ENCODE measurements at places on chromosomes 3 and 15. TPM values are rescaled to one million over a fixed set of nuclear protein-coding genes. Genes with fewer than 3 reads are reported as not detected.

The SLC6A1 gene
- total RNA-seq: 2.1 TPM

The CP gene
- 8.1 TPM for total RNA-seq

The MRPL3 gene
- 47.7 TPM for total RNA-seq

The SOX2 gene
- total RNA-seq: not detected

The CRYGS gene
- total RNA-seq: 1.8 TPM

The PLA2G4F gene
- 0.48 TPM for total RNA-seq

The ZNF80 gene
- total RNA-seq: not detected

The CFAP92 gene
- total RNA-seq: 0.27 TPM

The SI gene
- total RNA-seq: not detected

The DGKG gene
- 48.7 TPM for total RNA-seq

The FGF7 gene
- total RNA-seq: 7.2 TPM

GRCh38 chr3:34634939-34635338, 836.5 kb downstream of the PDCD6IP start:
- no peak for DNase-seq

- DNase-seq: no peak
Measured at GRCh38 chr15:81532001-81532400, 158.0 kb upstream of the TMC3 start.

DNA sequence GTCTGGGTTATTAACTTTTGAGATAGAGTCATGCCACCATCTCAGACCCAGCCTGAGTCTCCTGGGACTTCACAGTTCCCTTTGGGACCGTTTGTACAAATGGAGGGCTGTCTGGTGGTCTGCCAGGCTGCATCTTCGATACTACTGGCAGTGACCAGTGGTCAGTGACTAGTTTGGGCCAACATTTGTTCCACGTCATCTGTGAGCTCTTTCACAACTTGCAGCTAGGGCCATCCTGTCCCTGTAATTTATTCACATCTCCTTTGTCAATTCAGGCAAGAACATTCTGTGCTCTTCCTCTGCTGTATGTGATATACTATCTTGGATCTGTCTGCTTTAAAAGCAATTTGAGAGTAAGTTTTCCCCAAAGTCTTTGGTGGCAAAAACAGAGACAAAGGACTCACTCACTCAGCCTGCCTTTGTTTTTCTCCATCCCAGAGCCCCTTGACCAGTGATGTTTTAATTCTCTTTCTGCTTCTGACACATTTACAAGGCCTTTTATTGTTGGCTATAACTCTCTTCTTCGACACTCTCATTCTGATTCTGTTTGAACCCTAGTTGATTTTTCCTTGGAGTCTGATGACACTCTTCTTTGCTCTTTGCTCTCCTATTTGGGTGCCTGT, 353.4 kb downstream of the EPHB1 start:
- DNase-seq: peak; percentile 27

- no peak for DNase-seq
Measured at GRCh38 chr3:184716622-184717398, 4.9 kb upstream of the MAGEF1 start.

DNA sequence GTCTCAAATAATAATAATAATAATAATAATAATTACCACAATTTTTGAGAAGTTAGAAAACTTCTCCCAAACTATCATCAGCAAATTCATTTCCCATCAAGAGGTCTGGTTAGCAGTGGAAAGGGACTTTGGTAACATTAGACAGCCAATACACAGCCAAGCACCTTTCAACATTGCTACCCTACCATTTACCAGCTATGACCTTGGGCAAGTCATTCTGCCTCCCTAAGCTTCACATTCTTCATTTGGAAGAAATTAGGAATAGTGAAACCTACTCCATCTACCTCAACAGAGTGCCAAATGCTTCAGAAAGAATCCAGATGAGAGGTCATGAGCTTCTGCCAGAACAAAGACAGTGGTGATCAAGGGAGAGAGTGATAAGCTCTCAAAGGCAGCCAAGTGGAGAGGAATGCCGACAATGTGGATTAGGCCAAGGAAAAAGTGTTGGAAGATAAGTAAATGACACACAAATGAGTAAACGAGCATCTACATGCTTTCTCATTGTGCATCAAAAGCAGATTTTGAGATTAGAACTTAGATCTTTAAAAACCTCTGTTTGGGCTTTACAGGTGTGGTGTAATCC, 42.9 kb upstream of the LPP start:
- no peak for DNase-seq

GRCh38 chr15:76239786-76240185, 71.5 kb downstream of the ETFA start:
- DNase-seq: no peak

GRCh38 chr3:130746246-130747039, at the start of gene PIK3R4:
TSS of gene PIK3R4 (minus strand) at chr3:130746829. CDS start at chr3:130745218, 1,611 bp downstream.
- DNase-seq: peak; percentile 97

- no peak for DNase-seq
Measured at GRCh38 chr3:176970770-176971169, 226.5 kb downstream of the TBL1XR1 start.

DNA sequence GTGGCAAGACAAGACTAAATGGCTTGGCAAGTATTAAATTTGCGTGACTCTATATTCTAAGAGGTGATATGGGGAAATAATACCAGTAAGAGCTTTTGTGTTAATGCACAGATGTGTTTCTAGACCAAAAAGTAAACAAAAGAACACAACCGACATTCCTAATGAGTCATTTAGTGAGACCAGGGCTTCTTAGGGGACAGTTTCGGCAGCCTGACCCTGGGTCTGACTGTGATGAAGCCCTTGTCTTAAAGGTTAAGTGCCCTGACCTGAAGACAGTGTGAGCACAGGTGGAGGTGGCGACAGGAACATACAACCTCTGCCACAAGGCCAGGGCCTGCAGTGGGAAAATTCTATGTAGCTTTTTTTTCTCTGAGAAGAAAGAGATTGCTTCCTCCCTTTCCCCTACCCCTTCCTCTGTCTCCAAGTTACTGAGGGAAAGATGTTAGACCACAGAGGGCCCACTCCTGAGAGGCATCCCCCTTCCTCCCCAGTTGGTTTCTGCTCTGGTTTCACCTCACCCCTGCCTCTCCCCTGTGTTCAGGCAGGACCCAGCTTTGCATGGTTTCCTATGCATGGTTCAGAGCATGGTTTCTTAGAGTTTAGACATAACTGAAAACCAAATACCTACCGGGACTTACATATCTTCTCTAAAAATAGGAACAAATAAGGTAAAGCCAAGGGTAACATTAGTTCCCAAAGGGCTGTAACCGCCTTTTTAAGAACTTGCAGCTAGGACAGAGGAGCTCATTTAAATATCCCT, 24.8 kb upstream of the CMTM7 start:
- no peak for DNase-seq

GRCh38 chr15:66138892-66139590, 114.5 kb downstream of the MEGF11 start:
- no peak for DNase-seq

GRCh38 chr15:82003916-82004315, 41.9 kb downstream of the MEX3B start:
- DNase-seq: no peak

DNA sequence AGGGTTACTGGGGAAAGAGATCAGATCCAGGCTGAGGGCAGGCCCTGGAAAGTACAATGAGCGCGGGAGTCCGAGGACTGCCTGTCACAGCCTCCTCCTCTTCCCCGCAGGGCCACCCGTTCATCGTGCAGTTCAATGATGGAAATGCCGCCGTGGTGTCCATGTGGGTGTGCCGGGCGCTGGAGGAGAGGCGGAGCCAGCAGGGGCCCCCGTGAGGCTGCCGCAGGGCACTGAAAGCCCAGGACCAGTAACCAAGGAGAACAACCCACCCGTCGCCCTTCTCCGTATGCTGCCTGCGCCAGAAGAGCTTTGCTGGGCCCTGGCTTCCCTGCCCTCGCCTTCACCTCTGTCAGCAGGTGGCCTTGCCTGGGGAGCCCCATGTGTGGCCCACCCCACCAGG, 18.8 kb upstream of the SKOR1 start:
- DNase-seq: peak; percentile 74

DNA sequence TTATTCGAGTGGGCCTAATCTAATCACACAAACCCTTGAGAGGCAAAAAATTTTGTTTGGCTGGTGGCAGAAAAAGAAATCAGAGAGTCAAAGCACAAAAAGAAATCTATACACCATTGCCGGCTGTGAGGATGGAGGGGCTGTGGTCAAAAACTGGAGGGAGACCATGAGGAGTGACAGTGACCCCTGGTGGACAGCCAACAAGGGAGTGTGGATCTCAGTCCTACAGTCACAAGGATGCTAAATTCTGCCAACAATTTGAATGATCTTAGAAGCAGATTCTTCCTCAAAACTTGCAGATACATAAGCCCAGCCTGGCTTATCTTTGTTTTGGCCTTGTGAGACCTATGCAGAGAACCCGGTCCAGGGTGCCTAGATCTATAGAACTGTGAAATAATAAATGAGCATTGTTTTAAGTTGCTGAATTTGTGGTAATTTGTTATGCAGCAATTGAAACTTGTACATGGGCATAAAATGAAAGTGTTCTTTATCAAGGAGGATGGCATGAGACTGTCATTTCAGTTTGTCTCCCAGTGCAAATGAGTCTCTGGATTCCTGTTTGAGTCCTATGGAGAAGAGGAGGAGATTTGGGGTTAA, 103.0 kb upstream of the ARHGEF26 start:
- no peak for DNase-seq

GRCh38 chr3:130801473-130801872, 54.8 kb upstream of the PIK3R4 start:
- no peak for DNase-seq

GRCh38 chr3:169106662-169107061, 556.9 kb downstream of the MECOM start:
- DNase-seq: no peak

DNA sequence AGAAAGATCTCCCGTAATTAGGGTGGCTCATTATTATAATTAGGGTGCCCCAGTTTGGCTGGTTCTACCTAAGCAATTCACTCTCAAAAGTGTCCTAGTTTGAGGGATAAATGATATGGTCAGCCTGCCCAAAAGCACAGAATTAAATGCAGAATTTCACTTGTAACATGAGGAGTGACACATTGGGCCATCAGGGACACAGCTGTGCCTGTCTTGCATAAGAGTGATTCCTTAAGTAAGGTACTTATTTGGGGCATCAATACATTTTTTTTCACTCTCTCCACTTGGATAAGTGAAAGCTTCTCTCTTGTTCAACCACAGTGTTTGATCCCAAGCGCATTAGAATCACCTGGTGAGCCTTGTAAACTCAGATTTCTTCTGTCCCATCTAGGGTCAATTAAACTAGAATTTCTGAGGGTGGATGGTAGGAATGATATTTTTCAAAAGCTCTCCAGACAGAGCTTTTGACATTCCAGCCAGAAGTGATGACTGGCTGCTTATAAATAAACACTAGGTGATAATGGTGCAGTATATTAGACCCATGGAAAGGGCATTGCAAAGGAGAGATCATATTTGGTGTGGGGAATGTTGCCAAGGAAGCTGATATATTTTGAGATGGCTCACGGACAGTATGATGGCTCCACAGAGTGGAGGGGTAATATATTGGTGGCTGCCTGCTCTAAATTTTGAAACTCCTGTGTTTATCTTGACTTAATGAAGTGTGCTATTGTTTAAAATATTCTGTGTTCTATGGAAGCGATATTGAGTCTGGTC, 458.1 kb upstream of the RASGRP1 start:
- DNase-seq: no peak

- DNase-seq: peak; percentile 24
Measured at GRCh38 chr3:13703071-13703470, 154.1 kb downstream of the FBLN2 start.

DNA sequence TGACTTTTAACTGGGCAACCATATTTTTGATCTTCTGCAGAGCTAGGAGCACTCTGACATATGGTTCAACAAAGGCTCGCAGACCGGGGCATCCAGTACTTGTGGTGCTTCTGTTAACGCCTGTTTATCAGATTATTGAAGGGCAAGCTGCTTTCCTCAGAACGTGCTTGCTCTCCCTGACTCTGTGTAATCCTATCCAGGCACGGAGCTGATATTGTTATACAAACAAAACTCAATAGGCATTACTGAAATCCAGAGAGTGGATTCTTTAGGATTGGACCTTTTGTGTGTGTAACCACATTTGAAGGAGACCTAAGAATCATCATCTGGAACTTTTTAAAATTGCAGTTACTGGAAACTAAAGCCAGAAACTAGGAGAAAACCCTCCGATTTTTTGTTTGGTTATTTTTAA, 246.5 kb downstream of the PTPRG start:
- no peak for DNase-seq

- no peak for DNase-seq
Measured at GRCh38 chr15:73583544-73583943, 49.6 kb downstream of the NPTN start.

GRCh38 chr3:38019658-38020341, 9.6 kb downstream of the PLCD1 start:
- peak; percentile 67 for DNase-seq

- DNase-seq: no peak
Measured at GRCh38 chr3:87621667-87622066, 345.3 kb upstream of the POU1F1 start.

DNA sequence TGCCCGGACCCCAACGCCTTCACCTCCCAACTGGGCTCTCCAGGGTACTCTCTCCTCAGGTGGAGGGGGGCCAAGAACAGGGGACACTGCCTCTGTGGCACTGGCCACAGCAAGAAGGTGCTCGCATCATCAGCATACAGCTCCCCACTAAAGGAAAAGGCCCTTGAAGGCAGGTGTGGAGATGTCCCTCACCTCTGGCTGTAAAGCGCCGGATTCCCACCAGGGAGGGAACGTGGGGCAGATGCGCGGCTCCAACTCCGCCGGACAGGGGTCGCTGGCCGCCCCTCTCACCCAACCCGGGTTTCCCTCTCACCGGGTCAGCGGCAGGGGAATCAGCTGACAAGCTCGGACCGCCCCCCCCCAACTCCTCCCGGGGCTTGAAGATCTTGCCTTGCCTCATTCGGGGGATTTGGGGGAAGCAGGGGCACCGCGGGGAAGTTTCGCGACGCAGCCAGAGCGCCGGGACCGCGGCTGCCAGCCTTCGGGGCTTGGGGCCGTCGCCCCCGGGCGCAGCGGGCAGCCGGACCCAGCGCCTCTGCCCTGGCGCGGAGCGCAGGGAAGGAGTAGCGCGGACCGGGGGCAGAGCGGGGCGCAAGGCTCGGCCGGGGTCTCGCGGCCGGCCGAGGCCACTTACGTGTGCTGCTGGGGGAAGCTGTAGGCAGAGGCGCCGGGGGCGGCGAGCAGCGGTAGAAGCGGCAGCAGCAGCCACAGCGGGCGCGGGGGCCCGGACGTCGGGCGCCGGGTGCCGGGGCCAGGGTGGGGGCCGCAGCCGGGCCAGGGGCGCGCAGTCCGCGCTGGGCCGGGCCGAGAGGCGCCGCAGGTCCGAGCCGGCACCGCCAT, 630 bp downstream of the CACNA2D2 start:
- no peak for DNase-seq

- no peak for DNase-seq
Measured at GRCh38 chr3:142279965-142280590, 54.7 kb upstream of the GK5 start.

DNA sequence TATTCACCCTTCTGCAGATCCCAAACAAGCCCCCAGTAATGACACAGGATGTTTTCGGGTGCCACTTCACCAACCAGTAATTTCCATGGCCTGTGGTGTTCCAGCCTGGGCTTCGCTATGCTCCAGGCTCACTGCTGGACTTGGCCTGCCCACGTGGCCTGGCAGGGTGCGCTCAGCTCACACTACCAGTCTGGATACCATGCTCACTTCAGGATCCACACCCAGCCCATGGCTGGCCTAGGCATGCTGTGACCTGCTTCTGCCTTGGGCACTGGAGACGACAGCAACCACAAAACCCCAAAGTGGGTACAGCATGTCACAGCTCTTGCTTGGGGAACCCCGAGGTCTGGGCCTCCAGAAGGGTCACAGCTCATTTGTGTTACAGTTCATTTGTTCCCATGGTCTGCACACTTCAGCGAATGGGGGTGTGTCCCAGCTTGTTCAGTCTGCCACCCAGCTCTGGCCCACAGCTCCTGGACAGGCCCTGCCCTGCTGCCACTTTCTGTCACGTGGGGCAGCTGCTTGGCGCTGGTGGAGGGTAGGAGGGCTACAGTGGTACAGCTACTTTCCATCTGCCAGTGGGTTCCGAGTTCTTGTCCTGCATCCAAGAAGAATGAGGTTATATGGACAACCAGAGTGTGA, 650.8 kb downstream of the MCTP2 start:
- DNase-seq: no peak
